ENCODE measurements at places on chromosomes 3 and 15.

DNA sequence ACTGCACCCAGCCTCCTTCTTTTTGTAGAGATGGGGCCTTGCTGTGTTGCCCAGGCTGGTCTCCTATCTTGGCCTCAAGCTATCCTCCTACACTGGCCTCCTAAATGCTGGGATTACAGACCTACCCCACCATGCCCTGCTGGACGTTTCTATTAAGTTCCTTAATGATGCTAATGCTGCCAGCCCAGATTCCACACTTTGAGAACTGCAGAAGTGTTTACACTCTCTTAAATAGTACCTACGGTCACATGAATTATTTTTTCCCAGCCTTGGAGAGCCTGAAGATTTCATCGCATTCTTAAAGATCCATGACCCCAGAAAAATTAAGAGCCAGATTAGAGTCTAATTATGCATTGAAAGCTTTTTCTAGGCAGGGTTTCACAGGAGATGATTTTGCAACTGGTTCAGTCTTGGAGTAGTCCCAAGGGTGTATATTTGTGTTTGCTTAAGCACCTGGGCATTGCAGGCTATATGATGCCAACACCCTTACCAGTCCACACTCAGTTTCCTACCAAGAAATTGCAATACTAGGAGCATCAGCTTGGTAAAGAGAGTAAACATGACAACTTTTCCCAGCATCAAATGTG lies 36.6 kb downstream of the TM4SF4 start:
- no peak for DNase-seq

GRCh38 chr3:168511428-168512014 lies 415.8 kb upstream of the GOLIM4 start:
- no peak for DNase-seq

- no peak for DNase-seq
These were observed 321.5 kb upstream of the CTNNB1 start for GRCh38 chr3:40877631-40878463.

DNA sequence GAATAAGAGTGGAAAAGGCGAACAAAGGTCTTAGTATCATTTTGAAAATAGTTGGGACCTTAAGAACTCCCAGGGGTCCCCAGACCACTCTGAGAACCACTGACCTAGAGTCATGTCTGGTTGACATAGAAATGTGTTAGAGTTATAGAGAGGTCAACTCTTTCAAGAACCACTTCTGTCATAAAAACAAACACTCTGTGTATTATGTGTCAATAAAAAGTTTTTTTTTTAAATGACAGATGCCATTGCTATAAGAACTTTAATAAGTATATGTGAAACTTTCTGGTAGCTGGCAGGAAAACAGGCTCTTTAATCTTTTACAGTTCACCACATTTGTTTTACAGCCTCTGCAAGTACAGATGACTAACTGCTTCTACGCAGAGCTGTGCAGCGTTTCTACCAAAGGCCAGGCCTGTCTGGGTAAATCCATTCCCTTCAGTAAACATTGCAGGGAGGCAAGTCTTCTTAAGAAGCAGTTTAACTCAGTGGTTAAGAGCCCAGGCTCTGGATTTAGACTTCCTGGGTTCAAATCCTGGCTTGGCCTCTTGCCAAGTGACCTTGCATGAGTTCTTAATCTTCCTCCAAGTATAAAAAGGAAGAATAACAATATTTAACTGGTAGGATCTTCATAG lies 56.6 kb downstream of the RFTN1 start:
- no peak for DNase-seq

- no peak for DNase-seq
These were observed 19.9 kb downstream of the POLR2M start for GRCh38 chr15:57726411-57726810.

DNA sequence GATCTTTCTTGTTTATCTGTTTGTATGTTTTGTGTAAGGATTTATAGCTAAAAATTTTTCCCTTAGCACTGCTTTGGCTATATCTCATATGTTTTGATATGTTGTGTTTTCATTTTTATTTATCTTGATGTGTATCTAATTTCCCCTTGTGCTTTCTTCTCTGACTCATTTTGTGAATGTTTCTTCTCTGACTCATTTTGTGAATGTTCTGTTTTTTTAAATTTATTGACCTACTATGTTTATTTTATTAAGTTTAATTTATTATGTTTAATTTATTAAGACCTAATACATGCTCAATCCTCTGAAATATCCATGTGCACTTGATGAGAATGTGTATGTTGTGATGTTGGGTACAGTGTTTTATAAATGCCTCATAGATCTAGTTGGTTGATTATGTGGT lies 793.5 kb upstream of the CADM2 start:
- no peak for DNase-seq

DNA sequence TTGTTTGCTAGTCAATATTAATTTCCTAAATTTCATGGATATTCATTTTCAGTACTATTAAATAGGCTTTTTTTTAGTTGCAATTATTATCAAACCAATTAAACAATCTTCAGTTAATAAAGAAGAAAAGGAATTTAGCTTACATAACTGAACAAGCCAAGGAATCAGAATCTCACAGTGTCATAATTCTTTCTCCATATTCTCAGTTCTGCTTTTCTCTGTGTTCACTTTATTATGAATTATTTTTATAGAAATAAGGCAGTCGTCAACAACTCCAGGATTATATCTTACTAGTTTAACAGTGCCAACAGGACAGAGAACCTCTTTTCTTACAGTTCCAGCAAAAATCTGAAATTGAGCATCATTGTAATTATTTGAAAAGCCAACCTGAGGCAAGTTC lies 221.7 kb downstream of the CGGBP1 start:
- no peak for DNase-seq

GRCh38 chr3:101170806-101171558 lies 149.4 kb downstream of the IMPG2 start:
- DNase-seq: no peak

DNA sequence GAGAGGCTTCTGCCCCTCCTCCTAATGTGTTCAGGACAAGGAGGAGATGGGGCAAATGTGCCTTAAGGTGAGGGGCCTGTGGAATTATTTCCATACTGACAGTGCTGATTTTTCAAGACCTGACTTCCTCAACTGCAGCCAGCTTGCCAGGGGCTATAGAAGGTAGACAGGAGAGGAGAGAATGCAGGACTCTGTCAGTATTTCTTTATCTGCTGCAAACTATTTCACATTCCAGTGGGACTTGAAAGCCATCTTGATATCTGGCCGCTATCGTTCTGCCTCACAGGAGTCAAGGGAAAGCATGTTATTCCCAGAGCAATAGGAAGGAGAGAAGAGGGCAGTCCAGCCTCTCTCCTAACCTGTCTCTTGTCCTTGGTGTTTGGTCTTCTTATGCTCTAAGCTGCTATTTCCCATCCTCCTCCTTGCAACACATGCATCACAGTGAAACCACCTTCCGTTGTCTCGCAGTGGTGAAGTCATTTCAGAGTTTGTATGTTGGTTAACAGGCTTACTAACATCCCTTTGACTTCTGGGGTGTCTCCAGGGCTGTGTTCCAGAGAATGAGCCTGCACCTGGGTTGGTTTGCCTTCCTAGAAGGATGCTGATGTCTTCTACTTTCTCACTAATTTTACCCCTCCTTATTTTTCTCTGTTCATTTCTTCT lies 95.1 kb upstream of the MRPS22 start:
- no peak for DNase-seq

- DNase-seq: no peak
These were observed 659.1 kb downstream of the SI start for GRCh38 chr3:164419220-164419619.

All from NCI-H187 (cell line).